ENCODE measurements at places on chromosomes 4 and X. TPM values are rescaled to one million over a fixed set of nuclear protein-coding genes. Genes with fewer than 3 reads are reported as not detected.

DNA sequence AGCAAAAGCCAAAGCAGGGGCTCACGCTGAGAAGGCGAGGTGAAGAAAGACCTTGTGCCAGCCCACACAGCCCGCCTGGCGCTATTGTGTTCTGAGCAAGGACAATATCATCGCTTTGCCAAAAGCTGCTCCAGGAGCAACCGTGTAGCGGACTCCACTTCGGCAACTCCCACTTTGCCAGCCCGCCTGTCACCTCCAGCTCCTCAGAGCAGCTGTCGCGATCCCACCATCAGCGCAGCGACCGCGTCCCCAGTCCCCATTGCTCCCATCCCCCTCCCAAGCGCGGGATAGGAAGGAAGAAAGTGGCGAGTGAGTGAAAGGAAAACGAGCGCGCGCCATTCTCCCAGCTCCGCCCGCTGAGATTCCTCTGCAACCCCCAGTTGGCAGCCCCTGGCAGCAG is 759 bp downstream of the ZC4H2 start:
- DNase-seq = peak; percentile 40

DNA sequence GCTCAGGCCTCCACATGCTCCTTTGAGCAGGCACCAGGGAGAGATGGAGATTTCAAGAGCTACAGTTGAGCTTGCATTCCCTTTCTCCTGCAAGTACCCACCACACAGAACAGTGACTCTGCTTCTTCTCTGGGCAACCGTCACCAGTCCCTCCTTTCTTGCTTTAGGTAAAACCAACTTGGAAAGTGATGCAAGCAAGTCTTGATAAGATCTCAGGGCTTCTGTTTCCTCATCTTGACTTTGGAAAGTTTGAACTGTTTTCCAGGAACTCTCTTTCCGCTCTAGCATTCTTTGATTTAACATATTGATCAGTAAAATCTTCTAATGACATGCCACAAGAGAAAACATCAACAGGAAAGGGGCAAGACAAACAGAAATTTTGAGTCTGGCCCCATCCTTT is 73.7 kb downstream of the USP46 start:
- no peak for DNase-seq

GRCh38 chrX:48516285-48516684 is 5.3 kb upstream of the EBP start:
- no peak for DNase-seq

GRCh38 chr4:44914748-44915147 is 188.4 kb upstream of the GNPDA2 start:
- no peak for DNase-seq

DNA sequence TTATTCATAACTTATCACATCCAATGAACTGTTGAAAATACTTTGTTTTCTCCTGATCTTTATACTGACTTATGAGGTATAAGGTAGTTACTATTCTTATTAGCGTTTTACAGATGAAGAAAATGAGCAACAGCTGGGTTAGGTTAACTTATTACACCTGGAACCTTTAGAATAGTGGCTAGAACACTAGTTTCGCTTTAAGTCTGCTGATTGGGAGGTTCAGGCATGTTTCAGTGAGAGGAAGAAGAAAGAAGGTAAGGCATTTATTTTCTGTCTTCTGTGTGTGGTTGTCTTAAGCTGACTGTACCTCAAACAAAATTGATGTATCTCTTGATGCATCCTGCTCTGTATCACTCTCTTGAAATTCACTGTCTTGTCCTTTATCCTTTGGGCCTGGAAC is 302.5 kb downstream of the GRID2 start:
- DNase-seq = no peak

GRCh38 chr4:6530301-6530700 is 44.7 kb upstream of the MAN2B2 start:
- no peak for DNase-seq

- DNase-seq = no peak
Observed at GRCh38 chrX:124231451-124231759, 101.1 kb upstream of the TEX13D start.

DNA sequence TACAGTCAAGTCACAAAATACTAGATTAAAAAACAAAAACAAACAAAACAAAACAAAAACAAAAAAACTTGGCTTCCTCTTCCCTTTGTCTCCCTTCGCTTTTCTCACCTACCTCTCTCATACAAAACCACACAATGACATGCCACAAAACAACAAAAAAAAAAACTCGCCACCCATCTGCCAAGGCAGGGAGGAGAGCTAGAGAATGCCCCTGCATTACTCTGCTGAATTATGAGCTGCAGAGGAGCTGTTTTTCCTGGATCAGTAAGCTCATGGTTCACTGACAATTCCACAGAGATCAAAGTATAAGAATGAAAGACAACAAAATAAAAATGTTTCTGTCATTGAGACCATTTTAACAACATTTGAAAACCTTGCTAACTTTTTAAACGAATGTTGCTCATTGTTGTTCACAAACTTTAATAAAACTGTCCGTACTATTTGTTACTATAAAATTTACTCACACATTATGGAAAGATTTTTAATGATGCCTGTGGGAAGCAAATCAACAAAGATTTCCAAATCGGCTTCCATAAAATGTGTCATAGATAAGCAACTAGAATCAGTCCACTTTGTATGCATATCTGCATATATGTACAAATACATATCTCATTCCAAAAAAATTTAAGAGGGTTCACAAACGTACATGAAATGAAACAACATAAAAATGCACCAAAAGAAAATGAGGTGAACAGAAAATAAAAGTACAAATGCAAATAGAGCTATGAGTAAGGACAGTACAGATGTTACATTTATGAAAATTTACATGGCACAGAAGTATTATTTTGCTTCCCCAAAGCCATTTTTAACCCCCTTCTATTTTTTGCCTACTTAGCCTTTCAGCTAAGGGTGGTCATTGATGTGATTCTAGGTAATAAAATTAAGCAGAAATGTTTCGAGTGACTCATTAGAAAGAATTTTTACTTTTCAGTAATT is 252.4 kb upstream of the FAT4 start:
- no peak for DNase-seq

DNA sequence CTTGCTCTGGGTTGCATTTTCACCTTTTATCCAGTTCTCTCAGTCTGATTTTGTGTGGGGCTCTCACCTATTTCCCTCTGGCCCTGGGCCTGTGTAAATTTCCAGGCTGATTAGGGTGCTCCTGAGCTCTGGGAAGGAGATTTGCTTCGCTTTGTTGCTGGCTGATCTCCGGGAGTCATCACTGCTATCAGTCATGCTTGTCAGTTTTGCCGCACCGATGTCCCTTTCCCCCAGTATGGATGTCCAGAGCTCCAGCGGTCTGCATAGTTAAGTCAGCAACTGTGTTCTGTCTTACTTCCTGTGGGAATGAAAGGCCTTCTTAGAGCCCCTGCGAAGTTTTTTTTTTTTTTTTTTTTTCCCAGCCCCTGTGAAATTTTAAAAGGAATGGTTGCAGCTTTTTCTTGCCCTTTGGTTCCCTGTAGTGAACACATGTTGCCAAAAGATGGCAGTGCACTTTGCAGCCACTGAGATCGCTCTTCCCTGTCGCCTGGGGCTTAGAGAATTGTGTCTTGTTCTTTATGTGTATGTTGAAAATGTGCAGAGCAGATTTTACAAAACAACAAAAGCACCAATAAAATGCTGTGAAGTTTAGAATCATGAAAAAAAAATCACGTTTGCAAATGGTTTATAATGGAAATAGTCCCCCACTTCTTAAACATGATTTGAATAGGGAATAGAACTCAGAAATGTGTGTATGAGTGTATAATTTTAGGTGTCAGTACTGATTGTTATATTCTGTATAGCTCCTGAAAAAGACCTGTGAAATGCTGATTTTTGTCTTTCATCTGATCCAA is 109.1 kb upstream of the SLC4A4 start:
- DNase-seq = peak; percentile 1

- DNase-seq = no peak
Observed at GRCh38 chr4:79442422-79442821, 34.4 kb upstream of the GK2 start.

DNA sequence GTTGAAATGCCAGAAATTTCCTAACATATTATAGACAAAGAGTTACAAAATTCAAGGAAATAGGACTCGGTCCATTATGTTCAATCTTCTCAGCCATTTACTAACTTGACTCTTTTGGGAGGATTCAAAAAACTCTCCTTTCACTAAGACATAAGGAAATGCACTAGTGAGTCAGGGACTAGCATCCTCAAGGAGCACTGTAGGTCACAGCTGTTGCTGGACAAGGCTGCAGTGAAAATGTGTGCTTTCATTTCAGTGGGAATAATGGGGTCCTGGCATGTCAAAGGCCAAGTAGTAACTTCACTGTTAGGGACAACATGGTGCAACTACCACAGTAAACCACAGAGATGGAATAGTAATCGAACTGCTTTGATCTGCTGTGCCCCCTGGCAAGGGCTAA is 56.9 kb upstream of the ABCG2 start:
- DNase-seq = no peak

- no peak for DNase-seq
Observed at GRCh38 chr4:36214735-36215485, 29.4 kb downstream of the ARAP2 start.

- DNase-seq = no peak
Observed at GRCh38 chrX:45126158-45126557, 74.5 kb downstream of the DIPK2B start.

DNA sequence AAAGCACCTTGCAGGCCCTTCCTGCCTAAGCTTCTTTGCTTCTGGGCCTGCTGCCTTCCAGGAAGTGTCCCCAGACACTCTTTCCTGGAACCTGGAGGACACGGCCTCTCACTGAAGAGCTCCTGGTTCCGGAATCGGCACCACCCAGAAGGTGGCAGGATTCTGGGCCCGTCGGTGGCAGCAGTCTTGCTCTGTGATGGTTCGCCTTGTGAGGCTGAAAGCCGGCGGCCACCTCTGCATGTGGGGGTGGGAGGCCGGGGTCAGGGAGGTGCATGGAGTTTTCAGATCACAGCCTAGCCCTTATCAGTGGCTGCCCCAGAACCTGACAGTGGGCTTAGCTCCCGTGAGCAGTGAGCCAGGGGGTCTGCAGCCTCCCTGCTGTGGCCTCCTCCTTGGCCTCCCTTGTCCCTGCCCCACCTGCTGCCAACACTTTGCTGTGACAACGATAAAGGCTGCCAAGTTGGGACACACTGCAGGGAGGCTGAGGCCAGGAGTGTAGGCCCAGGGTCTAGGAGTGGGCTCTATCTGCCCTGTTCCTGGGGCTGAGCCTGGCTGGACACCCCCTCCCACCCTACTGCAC is 30.8 kb upstream of the GPR78 start:
- no peak for DNase-seq

DNA sequence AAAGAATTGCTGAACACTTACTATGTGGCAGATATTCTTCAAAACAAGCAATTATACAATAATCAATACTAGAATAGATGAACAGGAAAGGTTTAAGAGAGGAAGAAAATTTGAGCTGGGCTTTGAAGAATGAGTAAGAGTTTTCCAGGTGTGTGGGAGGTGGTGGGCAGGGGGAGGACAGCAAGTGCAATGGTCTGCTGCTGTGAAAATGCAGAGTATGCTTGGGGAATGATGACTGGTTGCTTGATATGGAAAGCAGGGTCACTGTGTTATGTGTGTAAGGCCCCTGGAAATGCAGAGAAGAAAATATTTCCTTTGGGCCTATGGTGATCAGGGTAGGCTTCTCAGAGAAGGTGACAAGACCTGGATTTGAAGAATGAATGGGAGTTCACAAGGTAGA is 300.3 kb downstream of the CAMK2D start:
- no peak for DNase-seq

DNA sequence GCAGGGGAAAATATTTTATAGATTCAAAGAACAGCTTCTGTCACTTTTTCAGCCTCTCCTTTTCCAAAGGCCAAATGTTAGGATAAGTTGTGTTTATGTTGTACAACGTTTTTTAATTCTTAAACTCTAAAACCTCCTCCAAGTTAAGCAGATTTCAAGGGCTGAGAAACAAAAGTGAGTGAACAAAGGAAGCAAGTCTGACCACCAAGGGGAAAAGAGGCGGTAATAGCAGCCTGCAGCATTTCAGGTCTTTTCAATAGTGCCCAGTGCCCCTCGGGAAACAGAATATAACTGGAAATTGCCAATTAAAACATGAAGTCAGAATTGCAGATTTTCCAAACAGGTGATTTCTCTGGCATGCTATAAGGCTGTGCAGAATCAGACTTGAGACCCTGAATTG is 510.0 kb upstream of the HTR2C start:
- DNase-seq = no peak

DNA sequence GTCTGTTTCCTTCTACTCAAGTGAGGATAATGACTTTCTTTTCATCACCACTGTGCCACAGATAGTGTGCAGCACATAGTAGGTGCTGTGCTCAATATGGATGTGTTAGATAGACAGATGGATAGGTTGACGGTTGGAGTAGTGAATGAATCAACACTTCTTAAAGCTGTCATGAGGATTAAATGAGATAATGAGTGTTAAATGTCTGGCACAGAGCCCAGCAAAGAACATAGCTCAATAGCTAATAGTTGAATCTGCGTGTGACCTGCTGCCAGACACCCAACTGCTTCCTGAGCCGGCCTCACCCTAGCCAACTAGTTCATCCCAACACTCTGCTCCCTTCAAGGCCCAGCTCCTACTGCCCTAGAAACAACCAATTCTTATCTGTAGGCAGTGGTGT is 67.7 kb upstream of the PJA1 start:
- DNase-seq = no peak

DNA sequence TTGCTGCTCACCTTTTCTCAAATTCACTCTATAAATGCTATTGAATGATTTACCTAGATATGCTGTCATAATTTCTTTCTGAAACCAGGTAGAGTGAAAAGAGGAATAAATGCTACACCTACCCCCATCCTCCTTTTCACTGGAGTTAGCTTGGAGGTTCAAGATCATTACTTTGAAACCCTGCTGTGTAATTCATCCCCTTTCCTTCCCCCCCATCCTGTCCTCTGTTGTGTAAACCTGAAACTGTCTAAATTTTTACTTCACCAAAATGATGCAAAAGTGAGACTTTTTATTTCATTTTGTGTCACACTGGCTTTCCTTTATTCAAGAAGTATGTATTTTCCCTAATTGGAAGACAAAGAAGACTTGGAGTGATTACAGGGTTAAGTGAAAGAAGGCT is 5.4 kb downstream of the ZCCHC18 start:
- no peak for DNase-seq

- DNase-seq = no peak
Observed at GRCh38 chr4:115671581-115671980, 558.2 kb upstream of the NDST4 start.

DNA sequence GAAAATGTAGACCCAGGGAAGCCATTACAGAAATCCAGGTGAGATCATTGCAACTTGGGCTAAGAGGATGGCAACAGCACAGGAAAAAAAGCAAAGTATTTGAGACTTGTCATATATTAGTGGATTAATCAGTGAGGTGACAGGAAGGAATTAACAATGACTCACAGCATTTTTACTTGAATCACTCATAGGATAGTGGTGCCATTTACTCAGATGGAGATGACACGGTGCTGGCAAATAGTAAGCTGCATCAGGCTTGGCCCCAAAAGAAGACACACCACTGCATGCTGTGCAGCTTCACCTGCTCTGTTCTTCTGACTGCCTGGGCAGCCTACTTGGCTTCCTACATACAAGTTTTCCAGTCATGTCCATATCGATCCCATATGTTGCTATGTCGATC is 144.8 kb downstream of the FRYL start:
- peak; percentile 33 for DNase-seq

The CT83 gene
- not detected for total RNA-seq

The GC gene
- not detected for total RNA-seq

The GPR143 gene
- total RNA-seq = 4.3 TPM

The EPHA5 gene
- 0.36 TPM for total RNA-seq

The SMIM10L2A gene
- not detected for total RNA-seq

The AFF2 gene
- total RNA-seq = 1.7 TPM

The IL13RA2 gene
- total RNA-seq = 67.6 TPM

The GABRG1 gene
- not detected for total RNA-seq

The AASDH gene
- 10.0 TPM for total RNA-seq

The MAGEA2 gene
- 28.7 TPM for total RNA-seq

The COX7B2 gene
- not detected for total RNA-seq

The CORIN gene
- total RNA-seq = not detected

The S100G gene
- total RNA-seq = not detected

The SSX4 gene
- not detected for total RNA-seq

The GPC3 gene
- 0.84 TPM for total RNA-seq

All from RPMI7951 (cell line).